ENCODE measurements at places on chromosomes 4 and X. TPM values are rescaled to one million over a fixed set of nuclear protein-coding genes. Genes with fewer than 3 reads are reported as not detected.

- no peak overlapping the region for H3K4me3 ChIP-seq
- no peaks in the 10 kb centered on the region for H3K4me1 ChIP-seq
- H3K27ac ChIP-seq = no peak overlapping the region
- no peaks in the 10 kb centered on the region for H3K27me3 ChIP-seq
- peaks cover 4% of the 10 kb centered on the region for H3K36me3 ChIP-seq
- no peak for DNase-seq
Measured at GRCh38 chrX:85012098-85012497, 8.4 kb downstream of the APOOL start.

The EDA gene
- total RNA-seq = 1.2 TPM

- no peaks in the 10 kb centered on the region for H3K4me1 ChIP-seq
- H3K27ac ChIP-seq = no peak overlapping the region
Measured at GRCh38 chrX:70084592-70085240, 22.5 kb downstream of the OTUD6A start.

The ASB9 gene
- total RNA-seq = 0.33 TPM

- H3K36me3 ChIP-seq = no peaks in the 10 kb centered on the region
- H3K4me3 ChIP-seq = peak overlapping the region; percentile 39
- peaks cover 6% of the 10 kb centered on the region for H3K4me1 ChIP-seq
- H3K27me3 ChIP-seq = peaks cover 39% of the 10 kb centered on the region
- no peak overlapping the region for H3K27ac ChIP-seq
Measured at GRCh38 chr4:5711479-5712184, 631 bp downstream of the EVC start.

DNA sequence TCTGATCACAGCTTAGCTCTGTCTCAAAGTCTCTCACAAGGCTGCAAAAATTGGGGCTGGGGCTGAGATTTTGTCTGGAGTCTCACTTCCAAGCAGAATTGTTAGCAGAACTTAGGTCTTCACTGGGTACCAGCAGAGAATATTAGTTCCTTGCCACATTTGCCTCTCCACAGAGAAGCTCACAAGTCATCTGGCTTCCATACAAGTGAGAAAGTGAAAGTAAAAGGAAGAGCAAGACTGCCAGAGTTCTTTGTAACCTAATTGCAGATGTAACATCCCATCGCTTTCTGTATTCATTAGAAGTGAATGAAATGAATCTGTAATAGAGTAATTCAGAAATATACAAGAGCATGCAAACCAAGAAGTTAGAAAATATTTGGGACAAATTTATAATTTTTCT, 624.1 kb upstream of the GNPDA2 start:
- H3K4me1 ChIP-seq = peaks cover 2% of the 10 kb centered on the region
- H3K27me3 ChIP-seq = no peaks in the 10 kb centered on the region
- no peak overlapping the region for H3K4me3 ChIP-seq
- no peak overlapping the region for H3K27ac ChIP-seq
- no peak for DNase-seq

DNA sequence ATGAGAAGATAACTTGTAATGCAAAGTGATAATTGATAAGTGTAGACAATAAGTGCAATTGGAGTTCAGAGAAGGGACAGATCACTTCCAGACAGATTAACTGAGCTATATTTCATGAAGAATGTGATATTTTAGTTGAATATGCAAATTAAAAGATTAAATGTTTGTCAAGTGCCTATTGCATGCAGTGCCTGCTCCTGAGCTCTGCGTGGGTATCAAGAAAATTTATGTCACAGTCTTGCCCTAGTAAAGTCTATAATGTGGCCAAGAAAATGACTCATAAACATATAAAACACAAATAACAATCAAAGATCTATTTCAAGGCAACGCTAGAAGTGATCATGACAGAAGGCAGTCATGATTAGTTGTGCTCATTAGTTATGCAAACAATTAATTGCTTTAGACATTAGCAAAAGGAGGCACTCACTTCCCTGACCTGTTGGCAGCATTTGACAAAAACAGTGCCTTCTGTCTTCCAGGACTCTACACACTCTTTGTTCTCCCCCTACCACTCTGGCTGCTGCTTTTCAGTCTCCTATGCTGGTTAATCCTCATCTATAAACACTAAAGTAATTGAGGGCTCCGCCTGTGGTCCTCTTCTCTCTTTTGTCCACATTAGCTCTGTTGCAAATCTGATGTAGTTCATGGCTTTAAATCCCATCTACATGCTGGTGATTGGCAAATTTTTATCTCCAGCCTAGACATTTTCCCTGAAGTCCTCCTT, 47.7 kb downstream of the ARHGEF38 start:
- no peak overlapping the region for H3K27ac ChIP-seq
- no peak for DNase-seq
- H3K4me3 ChIP-seq = no peak overlapping the region

DNA sequence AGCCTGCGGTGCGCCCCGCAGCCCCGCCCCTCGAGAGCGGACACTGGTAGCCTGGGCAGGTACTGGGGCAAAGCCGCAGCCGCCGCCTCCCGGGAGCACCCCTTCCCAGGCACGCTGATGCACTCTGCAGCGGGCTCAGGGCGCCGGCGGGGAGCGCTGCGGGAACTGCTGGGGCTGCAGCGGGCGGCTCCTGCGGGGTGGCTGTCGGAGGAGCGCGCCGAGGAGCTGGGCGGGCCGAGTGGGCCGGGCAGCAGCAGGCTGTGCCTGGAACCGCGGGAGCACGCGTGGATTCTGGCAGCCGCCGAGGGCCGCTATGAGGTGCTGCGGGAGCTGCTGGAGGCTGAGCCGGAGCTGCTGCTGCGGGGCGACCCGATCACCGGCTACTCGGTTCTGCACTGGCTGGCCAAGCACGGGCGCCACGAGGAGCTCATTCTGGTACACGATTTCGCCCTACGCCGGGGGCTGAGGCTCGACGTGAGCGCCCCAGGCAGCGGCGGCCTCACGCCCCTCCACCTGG, 401 bp downstream of the SOWAHD start:
- peak overlapping the region; percentile 45 for H3K27ac ChIP-seq
- peaks cover 49% of the 10 kb centered on the region for H3K4me1 ChIP-seq
- no peaks in the 10 kb centered on the region for H3K27me3 ChIP-seq
- peak; percentile 80 for DNase-seq

DNA sequence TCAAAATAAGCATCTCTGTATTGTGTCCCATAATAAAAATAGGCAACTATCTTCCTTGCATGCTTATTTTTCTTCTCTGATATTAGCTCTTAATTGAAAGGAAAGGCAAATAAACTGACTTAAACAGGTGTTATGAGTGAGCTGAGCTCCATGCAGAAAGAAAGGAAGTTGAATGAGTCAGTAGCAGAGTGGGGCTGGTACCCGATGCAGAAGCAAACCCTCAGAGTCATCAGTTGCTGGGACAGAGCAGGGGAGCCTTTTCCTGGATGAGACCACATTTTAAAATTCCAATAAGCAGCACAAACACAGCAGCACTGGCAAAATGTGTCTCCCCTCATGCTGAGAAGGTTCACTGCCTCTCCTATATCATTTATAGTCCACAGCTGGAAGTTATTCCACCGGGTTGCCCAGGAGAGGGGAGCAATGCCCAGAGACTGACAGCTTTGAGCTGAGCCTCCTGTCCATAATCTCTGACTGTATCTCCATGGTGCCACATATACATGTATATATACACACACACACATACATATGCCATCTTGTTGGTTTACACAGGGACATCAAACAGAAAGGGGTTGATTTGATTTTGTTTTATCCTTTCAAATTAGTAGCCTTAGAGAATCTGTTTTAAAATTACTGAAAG, 274.3 kb upstream of the PPARGC1A start:
- no peaks in the 10 kb centered on the region for H3K4me1 ChIP-seq
- H3K36me3 ChIP-seq = no peaks in the 10 kb centered on the region
- no peak overlapping the region for H3K27ac ChIP-seq
- H3K4me3 ChIP-seq = no peak overlapping the region
- DNase-seq = no peak
- no peaks in the 10 kb centered on the region for H3K27me3 ChIP-seq

Data from activated CD4-positive, alpha-beta T cell treated with anti-CD3 and anti-CD28 coated beads, Interleukin-2, amount 10 ng/mL, durations not matched to agents 24 days and 14 days (primary cell).